ENCODE measurements at places on chromosomes 7 and 10. TPM values are rescaled to one million over a fixed set of nuclear protein-coding genes. Genes with fewer than 3 reads are reported as not detected.
A peak's percentile ranks its signal among the peaks of the same experiment; 100 is the strongest.

The CYP2C18 gene
- total RNA-seq = not detected

The MMRN2 gene
- 5.4 TPM for total RNA-seq

DNA sequence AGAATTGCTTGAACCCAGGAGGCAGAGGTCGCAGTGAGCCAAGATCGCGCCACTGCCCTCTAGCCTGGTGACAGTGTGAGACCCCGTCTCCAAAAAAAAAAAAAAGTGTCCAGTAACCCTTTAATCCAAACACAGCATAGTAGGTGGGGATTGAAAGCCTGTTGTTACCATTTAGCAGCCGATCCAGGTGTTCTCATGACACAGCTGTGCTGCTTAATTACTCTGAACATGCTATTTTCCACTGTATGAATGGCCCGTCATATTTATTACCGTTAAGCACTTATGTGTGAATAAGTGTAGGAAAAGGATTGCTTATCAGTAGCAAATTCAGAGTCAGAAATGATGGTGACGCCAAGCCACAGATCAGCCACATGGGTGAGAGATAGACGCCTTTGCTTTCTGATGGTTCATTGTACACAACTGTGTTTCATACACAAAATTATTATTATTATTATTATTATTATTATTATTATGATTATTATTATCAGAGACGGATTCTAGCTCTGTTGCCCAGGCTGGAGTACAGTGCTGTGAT, 11.6 kb upstream of the ORAI2 start:
- DNase-seq = no peak

GRCh38 chr10:106216085-106216484, 948.4 kb downstream of the SORCS1 start:
- no peak for DNase-seq

- no peak for DNase-seq
Observed at GRCh38 chr10:58741673-58742072, 229.0 kb downstream of the BICC1 start.

DNA sequence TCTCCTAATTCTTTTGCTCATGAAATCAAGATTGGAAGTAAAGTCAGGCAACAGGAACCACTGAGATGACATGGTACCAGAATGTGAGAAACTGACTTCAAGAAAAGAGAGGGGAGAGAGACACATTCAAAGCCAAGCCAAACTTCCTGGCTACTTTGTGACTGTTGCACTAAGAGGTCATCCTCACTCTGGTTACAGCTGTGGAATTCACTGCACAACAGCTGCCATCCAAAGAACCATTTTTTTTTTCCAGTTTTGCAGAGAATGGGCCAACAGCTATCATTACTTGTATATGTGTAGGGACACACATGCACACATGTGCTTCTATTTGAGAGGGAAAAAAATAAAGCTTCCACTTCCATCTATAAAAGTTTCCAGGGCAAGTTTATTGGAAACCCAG, 203.5 kb downstream of the GLI3 start:
- DNase-seq = no peak

The GIMAP7 gene
- total RNA-seq = not detected

DNA sequence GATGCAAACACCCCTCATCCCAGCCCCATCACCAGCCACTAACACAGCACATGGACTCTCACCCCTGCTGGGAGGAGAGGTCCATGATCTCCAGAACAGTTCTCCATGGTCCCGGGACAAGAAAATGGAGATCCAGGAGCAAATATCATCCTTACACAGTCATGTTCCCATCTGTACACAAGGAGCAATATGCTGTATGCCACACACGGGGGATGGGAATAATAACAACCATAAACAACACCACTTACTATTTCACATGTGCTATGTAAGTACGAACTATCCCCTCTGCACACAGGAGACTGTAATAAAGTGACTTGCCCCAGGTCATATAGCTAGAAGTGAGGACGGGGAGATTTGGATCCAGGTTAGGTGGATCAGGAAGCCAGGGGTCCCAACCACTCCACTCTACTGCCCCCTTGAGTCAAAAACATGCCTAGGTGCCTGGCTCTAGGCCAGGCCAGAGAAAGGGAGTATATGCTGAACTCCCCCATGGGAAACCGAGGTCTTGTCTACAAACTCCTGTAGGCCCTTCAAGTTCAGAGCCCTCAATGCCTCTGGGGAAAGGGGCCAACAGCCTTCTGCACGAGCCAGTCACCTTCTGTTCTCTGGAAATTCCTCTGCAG, 34.1 kb downstream of the LRRC20 start:
- peak; percentile 40 for DNase-seq

DNA sequence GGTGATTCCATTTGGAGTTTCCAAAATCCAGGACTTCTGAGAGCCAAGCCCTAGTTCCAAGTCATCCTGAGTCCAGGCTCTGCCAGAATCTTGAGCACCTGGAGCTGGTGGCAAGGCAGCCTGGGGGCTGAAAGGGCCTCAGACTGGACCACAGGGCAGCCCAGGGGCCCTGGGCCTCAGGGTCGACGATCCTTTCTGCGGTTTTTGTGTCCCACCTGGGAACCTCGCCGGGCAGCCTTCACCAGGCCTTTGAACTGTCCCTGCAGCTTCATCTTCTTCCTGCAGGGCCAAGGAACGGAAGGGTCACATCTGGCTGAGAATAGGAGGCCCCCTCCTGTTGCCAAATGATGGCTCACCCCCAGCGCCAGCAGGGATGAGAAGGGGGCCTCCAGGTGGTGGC, 22.4 kb upstream of the FRAT2 start:
- no peak for DNase-seq

DNA sequence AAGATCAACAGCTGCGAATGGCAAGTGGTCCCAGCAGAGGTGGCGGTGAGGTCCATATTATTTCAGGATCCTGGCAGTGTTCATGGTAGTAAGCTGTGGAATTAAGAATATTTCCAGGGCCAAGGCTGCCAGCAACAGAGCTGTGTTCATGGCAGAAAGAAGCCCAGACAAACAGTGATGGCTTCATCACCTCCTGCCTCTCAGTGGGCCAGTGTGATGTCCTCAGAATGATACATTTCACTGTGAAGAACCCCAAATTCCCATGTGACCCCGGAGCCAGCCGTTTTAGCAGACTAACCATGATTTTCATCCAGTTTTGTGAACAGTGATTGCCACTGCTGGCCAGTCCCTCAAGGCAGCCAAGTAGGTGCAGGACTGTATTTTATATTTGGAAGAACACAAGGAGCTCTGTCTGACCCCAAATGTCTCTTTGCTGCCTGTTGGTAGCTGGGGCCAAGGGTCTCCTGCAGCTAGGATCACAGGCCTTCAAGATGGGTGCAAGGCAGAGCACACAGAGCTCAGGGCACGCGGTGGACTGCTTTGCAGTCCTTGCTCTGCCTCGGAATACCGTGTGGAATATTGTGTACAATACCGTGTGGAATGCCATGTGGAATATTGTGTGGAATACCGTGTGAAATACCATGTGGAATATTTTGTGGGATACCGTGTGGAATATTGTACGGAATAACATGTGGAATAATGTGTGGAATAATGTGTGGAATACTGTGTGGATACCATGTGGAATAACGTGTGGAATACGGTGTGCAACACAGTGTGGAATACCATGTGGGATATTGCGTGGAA, 132.3 kb upstream of the CHST15 start:
- no peak for DNase-seq

Measured in glutamatergic neuron (in vitro differentiated cells).